ENCODE measurements at places on chromosomes 5 and 9. TPM values are rescaled to one million over a fixed set of nuclear protein-coding genes. Genes with fewer than 3 reads are reported as not detected.

DNA sequence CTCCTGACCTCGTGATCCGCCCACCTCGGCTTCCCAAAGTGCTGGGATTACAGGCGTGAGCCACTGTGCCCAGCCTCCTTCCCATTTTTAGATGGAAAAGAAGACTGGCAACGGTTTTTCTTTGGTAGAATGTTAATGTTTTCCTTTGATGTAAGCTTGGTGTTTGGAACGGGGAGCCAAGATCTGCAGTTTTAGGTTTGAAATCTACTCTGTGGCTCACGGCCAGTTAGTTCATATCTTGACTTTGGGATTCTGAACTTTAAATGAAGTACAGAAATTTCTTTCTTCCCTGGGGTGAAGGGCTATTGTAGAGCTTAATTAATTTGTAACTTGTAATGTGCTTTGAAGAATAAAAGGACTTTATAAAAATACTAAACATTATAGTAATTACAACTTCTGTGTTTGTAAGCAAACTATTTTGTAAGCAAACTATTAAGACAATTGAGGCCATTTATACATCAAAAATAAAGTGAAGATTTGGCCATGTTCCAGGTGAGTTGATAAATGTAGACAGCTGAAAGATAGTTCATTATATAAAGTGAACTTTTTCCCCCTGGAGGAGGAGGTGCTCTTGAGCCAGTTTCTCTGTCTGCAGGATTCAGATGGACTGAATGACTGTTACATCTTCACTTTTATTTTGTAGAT, 117.1 kb upstream of the TUT7 start:
- no peak for DNase-seq

DNA sequence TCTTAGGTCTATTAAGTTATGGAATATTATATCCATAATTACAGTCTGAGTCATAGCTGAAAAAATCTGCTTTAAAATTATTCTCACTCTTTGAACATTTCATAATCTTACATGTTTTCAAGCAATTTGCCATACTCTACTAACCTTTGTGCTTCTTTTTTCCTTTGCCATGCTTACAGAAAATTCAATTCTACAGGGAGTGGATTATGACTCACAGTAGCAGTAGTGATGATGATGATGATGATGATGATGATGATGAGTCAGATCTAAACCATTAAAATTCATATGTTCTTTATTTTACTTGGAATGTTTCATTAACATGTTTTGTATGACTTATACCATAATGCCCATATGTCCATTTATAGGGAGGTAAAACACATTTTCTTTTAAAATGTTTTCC, 207.1 kb downstream of the VPS13A start:
- no peak for DNase-seq

DNA sequence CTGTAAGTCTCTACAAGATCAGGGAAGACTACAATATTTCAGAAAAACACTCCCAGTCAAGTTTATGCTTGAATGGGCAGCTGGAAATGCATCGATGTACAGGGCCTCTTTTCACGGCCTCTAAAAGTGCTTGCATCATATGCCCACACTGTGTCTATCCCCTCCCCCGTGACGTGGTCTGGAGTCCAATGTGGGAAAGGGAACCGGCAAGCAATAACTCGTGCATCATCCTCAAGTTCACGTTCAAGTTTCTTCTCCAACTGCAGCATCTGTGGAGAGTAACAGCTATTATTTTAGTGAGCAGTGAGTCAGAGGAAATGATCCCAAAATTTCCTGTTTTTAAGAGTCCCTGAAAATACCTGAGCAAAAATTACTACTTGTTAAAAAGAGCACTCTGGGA, 22.3 kb downstream of the ATPSCKMT start:
- no peak for DNase-seq

- no peak for DNase-seq
These were observed 25.0 kb upstream of the CEP78 start for GRCh38 chr9:78210841-78211301.

- no peak for DNase-seq
These were observed 25.1 kb upstream of the SLC44A1 start for GRCh38 chr9:105219291-105219805.

- DNase-seq = no peak
These were observed 44.6 kb downstream of the NSG2 start for GRCh38 chr5:174090129-174090528.

- DNase-seq = no peak
These were observed 163.4 kb downstream of the PJA2 start for GRCh38 chr5:109246395-109246794.

- no peak for DNase-seq
These were observed 20.8 kb upstream of the CTNNAL1 start for GRCh38 chr9:109033941-109034700.

DNA sequence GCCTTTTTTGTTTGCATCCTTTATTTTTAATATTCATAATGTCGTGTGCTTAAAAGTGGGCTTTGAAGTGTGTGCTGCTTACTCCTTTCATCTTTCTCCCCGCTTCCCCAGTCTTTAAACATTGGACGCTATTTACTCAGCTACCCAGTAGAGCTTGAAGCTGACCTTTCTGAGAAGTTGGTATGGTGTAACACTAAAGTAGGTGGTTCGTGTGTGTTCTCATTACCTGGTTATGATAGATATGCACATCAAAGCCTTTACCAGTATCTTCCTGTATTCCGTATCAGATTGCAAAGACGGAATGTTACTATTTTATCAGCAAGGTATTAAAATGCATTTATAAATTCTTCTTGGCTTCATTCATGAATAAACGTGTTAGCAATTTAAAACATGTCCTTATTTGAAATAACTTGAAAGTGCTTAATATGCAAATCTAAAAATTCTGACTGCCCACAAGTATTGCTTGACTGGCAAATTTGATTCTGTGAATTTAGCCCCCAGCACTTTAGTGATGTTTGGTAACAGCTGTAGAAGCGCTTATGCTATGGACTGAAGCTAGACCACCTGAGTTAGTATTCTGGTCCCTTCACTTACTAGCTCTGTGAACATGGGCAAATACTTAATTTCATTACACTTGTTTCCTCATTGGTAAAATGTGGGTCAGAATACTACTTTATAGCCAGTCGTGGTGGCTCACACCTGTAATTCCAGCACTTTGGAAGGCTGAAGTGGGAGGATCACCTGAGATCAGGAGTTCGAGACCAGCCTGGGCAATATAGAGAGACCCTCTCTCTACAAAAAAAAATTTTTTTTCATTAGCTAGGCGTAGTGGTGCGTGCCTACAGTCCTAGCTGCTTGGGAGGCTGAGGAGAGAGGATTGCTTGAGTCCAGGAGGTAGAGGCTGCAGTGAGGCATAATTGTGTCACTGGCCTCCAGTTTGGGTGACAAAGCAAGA, 1.7 kb downstream of the RRAGA start:
- DNase-seq = no peak

DNA sequence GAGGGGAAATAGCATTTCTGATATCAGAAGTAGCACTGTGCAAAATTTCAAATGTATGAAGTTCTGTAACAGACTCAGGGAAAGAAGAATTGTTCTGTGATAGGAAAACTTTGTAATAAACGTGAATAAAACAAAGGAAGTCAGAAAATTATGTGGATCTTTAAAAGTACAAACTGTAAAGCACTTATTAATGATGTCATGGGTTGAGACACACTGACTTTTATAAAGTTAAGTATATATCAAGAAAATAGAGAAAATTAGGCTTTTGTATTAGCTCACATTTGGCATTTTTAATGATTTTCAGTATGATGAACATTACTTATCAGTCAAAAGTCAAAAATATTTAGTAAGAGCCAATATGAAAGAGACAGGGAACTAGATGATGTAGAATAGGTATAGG, 1081.7 kb upstream of the EDIL3 start:
- no peak for DNase-seq

- no peak for DNase-seq
These were observed 703 bp downstream of the FAM120AOS start for GRCh38 chr9:93452710-93453046.

DNA sequence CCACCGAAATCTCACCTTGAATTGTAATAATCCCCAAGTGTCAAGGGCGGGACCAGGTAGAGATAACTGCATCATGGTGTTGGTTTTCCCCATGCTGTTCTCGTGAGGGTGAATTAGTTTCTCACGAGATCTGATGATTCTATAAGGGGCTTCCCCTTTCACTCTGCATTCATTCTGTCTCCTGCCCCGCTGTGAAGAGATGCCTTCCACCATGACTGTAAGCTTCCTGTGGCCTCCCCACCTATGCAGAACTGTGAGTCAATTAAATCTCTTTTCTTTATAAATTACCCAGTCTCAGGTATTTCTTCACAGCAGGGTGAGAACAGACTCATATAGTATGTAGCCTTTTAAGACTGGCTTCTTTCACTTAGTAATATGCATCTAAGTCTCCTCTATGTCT, 128.1 kb upstream of the NR5A1 start:
- no peak for DNase-seq

DNA sequence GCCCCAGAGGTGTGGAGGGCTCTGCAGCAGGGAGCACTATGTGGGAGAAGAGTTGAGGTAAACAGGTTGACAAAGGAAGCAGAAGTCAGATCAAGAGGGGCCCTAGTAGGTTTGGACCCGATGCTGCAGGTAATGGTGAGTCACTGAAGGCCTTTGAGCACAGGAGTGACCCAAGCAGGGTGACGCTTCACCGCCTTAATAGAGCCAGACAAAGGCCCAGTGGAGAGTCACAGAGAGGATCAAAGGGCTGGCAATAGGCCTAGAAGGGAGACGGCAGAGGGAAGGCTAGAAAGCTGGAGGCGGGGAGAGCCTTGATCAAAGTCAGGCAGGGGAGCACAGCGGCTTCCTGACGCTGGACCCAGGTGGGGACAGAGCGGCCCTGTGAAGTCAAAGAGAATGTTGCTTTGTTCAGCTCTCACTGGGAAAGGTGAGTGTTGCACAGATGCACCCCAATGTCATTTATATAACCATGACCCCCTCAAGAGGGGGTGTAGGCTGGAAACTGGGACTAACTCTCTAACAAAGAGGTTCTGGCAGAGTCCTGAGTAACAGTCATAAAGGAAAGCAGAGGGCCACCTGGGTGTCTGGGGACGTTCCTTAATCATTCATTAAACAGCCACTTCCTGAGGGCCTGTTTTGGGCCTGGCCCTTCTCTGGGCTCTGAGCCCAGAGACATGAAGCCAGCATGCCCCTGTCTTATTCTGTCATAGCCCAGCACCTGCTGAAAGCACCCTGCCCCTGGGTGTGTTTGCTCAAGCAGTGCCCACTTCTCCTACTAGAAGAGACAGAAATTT, 9.8 kb upstream of the CPLX2 start:
- DNase-seq = no peak

DNA sequence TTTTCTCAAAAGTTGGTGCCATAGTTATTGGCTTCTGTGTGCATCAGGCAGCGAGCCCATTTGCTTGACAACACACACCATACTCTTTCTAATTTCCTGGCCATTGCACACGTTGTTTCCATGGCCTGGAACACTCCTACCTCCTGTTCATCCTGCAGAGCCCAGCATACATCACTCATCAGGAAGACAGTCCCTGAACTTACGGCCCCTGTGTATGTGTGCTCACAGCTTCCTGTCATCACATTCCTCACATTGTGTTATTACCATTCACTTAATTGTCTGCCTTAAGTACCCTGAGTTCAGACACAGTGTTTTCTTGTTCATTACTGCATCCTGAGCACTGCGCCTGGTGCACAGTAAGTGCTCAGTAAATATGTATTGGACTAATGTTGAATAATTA, 355.9 kb downstream of the PRELID2 start:
- DNase-seq = no peak

- DNase-seq = no peak
These were observed 288.2 kb upstream of the MAP3K1 start for GRCh38 chr5:56527174-56527573.

DNA sequence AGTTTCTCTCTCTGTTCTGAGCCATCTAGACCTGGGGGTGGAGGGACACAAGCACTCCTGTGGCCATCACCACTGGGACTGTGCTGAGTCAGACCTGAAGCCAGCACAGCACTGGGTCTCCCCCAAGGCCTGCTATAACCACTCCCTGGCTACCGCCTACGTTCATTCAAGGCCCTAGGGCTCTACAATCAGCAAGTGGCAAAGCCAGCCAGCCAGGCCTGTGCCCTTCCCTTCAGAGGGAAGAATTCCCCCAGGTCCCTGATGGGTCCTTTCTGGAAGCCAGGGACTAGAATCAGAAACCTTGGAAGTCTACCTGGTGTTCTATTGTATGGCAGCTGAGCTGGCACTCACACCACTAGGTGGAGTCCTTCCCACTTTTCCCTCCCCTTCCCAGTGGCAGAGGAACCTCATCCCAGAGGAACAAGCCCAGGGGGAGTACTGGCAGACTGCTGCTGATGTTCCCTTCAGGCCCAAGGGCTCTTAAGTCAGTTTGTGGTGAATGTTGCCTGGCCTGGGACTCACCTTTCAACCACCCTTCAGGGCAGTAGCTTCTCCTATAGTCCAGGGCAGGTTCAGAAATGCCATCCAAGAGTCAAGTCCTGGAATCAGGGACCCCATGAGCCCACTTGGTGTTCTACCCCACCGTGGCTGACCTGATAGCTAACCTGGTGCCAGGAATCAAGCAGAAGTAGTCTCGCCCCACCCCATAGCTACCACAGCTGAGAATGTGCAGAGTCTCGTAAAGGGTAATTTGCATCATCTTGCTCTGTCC, 20.0 kb downstream of the JMY start:
- DNase-seq = no peak

DNA sequence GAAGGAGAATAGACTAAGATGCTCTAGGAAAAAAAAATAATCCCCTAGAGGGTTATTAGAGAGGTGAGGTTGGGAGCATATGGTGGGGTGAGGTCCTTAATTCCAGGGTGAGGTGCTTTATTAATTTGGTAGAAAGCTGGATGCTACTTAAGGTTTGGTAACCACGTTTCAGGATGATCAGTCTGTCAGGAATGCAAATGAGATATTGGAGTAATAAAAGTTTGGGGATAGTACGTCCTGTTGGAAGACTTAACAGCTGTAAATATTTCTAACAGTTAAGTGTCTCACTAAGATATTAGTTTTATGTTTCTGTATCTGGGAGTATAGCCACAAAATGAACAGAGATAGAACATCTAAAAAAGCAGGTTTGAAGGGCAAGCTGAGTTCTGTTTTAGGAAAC, 578.9 kb downstream of the CETN3 start:
- DNase-seq = no peak

DNA sequence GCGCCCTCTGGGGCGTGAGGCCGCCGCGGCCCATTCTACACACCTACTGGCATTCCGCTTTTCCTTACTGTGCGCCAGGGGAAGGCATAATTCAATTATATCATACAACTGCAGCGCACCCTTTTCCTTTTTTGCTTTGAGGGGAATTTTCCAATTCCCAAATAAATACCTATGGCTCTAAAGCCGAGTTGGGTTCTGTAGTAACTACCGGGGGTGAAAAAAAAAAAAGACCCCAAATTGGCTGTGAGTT, 34.1 kb upstream of the NFIB start:
- DNase-seq = no peak

The SPOCK1 gene
- total RNA-seq = 28.6 TPM

The SLC6A7 gene
- not detected for total RNA-seq

The PCDHA7 gene
- total RNA-seq = not detected

The XPA gene
- total RNA-seq = 5.8 TPM

The DMRT3 gene
- total RNA-seq = not detected

The TAF1L gene
- not detected for total RNA-seq

The CD14 gene
- total RNA-seq = 26.2 TPM

The FYB1 gene
- 4.9 TPM for total RNA-seq

The PKD2L2 gene
- total RNA-seq = 0.16 TPM

Data from left ventricle myocardium inferior (tissue), 1 donor.